ENCODE measurements at places on chromosomes 4 and X. TPM values are rescaled to one million over a fixed set of nuclear protein-coding genes. Genes with fewer than 3 reads are reported as not detected.

SPANXN4 gene
- not detected for polyA plus RNA-seq

GRCh38 chr4:38529189-38530115 is 134.5 kb upstream of the KLF3 start:
- peak; percentile 49 for DNase-seq

PABPC5 gene
- not detected for polyA plus RNA-seq

- no peak for DNase-seq
These were observed 209.6 kb upstream of the MAGEB2 start for GRCh38 chrX:30005813-30006212.

DNA sequence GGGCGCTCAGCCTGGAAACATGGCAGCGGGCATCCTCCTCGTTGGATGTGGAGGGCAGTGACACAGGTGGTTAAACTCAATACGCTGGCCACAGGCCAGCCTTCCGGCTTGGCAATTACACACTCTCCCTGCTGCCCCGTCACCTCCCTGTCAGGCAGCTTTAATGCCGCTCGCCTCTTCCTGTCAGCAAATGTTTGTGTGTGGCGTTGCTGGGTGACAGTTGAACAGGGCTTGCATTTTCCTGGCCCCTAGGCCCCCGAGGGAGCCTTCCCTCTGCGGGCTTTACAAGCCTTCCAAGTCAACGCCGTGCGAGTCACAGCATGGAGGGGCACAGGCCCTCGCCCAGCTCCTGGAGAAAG is 620.0 kb downstream of the BCOR start:
- DNase-seq: peak; percentile 52

DNA sequence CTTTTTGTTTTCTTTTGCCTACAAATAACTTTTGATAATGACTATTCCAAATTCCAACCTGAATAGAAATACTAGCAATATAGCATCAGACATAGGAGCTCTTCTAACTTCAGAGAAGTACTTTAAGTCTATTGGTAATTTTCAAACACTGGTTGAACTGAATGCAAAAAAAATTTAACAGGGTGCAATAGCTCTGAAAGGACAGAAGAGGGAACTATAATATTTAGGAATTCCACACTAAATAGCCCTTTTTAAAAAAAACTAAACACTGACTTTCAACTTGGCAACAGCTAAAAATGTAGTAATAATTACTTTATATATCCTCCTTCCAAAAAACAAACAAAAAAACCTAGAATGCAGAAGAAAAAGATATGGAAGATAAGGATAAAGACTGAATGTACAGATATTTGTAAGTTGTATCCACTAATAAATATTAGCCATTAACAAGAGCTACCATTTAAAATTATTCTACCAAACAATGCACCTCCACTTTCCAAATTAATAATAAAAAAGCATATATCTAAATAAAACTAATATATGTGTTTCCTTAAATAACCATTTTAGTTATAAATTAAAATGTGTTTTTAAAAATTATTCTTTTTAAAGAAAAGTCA is 81.4 kb downstream of the FBXW7 start:
- DNase-seq: no peak

PABPC1L2A gene
- polyA plus RNA-seq: not detected

DNA sequence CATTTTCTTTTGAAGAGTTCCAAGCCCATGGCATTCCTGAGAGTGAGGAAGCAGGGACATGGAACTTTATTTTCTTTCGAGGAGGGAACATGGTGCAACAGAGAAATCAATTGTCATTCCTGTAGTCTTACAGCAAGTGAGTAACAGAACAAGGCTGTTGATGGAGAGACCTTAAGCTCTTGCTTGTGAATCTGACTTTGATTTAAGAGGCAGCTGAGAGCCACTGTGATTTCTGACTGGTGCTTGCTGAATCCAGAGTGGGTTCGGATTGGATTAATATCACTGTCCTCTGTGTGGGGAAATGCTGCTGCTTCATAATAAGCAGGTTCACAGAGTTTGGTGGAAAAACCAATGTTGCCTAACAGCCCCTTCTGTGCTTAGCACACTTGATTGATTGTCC is 4.7 kb upstream of the ATP1B4 start:
- no peak for DNase-seq

BEND2 gene
- not detected for polyA plus RNA-seq

- no peak for DNase-seq
These were observed 101.8 kb downstream of the AGTR2 start for GRCh38 chrX:116272322-116272721.

- no peak for DNase-seq
These were observed 28.2 kb upstream of the TCEAL4 start for GRCh38 chrX:103556963-103557612.

Data from immature natural killer cell (primary cell).